Eye (tissue), 1 donor: ENCODE measurements at places on chromosomes 4 and X.

DNA sequence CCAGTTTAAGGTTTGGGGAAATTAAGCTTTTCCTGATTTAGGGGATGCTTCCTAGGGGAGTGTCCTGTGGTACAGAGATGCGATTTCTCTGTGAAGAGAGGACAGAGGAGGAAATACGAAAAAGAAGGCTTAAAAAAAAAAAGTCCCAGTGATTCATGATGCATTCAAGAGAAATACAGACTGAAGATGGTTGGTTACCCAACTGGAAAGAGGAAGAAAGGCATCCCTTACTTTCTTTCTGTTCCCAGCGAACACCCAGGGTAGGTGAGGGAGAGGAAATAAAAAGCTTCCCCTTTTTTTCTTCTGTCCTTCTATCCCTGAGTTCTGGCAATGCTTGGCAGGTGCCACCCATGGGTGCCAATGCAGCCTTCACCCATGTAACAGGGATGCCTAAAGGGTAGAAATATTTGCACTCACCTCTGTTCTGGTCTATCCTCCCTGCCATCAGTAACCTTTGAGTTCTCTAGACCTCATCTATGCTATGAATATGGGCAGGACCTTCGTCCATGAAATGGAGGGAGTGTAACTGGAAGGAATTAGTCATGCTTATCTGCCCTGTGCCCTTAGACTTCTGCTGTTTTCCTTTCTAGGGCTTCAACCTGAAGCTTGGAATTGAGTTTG, 230.1 kb upstream of the GALNTL6 start:
- no peak for DNase-seq

DNA sequence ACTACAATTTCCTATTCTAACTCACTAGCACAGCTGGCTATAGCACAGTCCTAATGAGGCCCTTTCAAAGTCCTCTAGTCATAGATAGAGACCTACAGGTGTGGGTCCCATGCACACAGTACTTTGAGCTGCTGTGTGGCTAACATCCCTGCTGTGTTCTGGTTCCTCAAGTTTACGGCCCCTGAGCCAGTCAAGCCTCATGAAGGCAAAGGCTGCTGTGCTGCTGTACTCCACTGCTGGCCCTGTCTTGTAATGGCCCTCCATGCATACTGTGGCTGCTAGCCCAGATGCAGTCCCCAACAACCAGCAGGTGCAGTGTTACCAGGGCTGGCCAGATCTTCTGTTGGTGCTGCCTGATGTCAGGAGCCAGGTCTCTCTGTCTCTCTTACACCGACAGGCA, 23.4 kb upstream of the ENPEP start:
- no peak for DNase-seq

GRCh38 chrX:40445691-40446090, 135.1 kb upstream of the ATP6AP2 start:
- DNase-seq, result no peak

DNA sequence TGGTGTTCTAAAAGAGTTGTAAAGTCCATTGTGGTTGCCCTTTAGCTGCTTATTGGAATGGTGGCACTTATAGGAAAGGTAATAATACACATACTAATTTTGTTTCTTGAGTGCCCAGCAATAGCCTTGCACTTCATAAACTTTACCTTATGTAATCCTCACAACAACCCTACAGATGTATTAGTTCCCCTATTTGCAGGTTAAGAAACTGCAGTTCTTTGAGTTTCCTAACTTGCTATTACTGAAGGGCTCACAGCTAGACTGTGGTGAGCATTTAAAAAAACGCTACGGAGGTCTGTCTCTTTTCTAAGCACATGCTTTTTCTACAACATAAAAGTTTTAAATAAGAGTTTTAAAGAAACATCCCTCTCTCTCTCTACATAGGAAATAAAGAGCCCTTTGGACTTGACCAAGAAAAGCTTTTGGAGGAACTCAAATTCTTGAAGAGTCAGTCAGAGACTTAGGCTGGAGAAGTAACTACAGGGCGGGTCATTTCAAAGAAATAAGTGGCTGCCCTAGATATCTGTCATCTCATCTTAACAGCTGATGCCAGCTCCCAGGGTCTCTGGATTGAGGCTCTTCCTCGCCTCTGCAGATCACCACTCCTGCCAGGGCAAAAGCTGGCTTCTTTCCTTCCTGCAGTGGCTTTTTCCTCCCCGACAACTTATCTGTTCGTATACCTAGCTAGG, 42.0 kb upstream of the FBXW7 start:
- no peak for DNase-seq

DNA sequence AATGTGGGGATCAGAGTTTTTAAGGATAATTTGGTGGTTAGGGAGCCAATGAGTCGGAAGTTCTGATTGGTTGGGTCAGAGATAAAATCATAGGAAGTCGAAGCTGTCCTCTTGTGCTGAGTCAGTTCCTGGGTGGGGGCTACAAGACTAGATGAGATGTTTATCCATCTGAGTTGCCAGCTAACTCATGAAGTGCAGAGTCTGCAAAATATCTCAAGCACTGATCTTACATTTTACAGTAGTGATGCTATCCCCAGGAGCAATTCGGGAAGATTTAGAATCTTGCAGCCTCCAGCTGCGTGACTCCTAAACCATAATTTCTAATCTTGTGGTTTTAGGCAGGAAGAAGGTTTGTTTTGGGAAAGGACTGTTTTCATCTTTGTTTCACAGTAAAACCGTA, 565.8 kb upstream of the SPANXN1 start:
- no peak for DNase-seq

DNA sequence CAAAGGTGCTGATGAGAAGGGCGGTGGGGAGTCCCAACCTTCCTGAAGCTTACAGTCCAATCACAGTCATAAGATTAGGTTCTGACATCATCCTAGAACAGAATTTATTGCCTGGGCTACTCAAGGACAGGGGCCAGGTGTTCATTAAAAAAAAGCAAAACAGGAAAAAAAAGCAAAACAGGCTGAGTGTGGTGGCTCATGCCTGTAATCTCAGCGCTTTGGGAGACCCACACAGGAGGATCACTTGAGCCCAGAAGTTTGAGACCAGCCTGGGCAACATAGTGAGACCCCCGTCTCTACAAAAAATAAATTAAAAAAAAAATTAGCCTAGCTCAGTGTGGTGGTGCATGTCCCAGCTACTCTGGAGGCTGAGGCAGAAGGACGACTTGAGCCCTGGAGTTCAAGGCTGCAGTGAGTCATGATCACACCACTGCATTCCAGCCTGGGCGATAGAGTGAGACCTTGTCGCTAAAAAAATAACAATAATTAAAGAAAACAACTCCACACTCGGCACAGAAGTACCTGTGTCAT, 3.0 kb downstream of the RAB9A start:
- no peak for DNase-seq

GRCh38 chr4:74777531-74777930, 16.8 kb downstream of the BTC start:
- DNase-seq, result no peak

GRCh38 chrX:100745806-100746537, 14.1 kb upstream of the SYTL4 start:
- peak; percentile 24 for DNase-seq

- DNase-seq, result peak; percentile 77
Observed at GRCh38 chr4:71713611-71714203, 70.2 kb downstream of the GC start.

- DNase-seq, result no peak
Observed at GRCh38 chrX:48919360-48919841, 577 bp upstream of the PIM2 start.

- no peak for DNase-seq
Observed at GRCh38 chrX:15973299-15973698, 118.7 kb upstream of the AP1S2 start.

GRCh38 chrX:70030301-70030767, 19.4 kb downstream of the AWAT2 start:
- DNase-seq, result peak; percentile 71

GRCh38 chr4:170672381-170672965, 582.7 kb upstream of the AADAT start:
- DNase-seq, result no peak

DNA sequence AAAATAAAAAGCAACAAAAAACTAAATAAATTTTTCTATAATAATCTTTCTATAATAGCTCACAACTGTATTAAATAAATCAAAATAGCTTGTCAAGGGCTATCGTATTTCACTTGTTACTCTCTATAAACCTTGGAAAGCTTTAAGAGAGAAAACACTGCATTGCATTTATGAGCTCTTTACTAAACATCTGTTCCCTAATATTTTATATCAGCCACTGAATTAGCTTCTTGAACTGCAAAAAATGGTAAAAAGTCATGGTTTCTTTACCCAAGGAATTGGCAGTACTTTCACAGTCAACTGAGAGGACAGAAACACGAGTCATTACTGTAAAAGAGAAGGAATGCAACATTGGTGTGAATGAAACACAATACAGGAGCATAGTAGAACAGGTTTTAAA, 671.2 kb downstream of the PCDH18 start:
- DNase-seq, result no peak

DNA sequence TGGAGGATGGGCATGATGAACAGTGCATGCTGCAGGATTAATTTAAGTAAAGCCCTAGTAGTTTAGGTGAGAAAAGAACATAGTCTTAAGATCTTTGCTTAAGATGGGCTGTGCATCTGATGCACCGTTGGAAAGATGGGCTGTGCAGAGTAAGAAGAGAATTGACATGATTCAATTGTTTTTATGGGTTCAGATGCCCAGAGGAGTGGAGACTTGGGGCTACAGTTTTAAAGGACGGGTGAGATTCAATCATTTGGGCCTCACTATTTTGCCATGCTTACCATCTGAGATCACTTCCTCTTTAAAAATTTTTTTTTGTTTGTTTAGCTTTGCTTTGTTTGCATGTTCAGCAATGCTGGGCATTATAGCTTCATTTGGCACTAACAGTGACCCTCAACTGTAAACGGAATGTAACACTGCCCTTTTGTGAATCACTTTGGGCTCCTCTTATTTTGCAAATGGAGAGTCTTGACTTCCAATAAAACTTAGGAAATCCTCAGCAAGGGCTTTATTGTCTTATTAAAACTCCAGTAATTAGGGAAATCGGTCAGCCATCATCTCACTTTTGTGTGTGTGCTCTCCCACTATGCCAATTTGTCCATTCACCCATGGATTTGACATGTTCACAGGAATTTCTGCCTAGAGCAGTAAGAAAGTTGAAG, 216.1 kb upstream of the TLL1 start:
- DNase-seq, result peak; percentile 92

DNA sequence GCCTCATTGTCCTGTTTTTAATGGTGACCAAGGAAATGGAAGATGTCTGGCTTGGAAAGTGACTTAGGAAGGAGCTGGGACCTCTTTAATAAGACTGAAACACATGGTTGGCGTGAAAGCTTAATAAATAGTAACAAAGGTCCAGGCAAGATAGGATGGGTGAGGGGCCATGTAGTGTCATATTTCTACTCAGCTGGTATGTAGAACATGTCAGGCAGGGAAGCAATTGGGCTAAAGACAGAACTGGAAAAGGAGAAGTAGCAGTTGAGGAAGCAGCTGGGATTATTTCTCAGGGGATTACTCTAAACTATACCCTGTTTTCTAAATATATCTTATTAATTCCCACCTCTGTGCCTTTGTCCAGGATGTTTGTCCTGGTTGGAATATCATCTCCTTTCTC, 18.6 kb downstream of the ITGB1BP2 start:
- no peak for DNase-seq

GRCh38 chr4:152530600-152530999, 5.3 kb downstream of the FBXW7 start:
- DNase-seq, result no peak

- DNase-seq, result no peak
Observed at GRCh38 chr4:159010563-159011260, 92.2 kb upstream of the RAPGEF2 start.

- no peak for DNase-seq
Observed at GRCh38 chr4:110287130-110287529, 88.7 kb upstream of the ELOVL6 start.

DNA sequence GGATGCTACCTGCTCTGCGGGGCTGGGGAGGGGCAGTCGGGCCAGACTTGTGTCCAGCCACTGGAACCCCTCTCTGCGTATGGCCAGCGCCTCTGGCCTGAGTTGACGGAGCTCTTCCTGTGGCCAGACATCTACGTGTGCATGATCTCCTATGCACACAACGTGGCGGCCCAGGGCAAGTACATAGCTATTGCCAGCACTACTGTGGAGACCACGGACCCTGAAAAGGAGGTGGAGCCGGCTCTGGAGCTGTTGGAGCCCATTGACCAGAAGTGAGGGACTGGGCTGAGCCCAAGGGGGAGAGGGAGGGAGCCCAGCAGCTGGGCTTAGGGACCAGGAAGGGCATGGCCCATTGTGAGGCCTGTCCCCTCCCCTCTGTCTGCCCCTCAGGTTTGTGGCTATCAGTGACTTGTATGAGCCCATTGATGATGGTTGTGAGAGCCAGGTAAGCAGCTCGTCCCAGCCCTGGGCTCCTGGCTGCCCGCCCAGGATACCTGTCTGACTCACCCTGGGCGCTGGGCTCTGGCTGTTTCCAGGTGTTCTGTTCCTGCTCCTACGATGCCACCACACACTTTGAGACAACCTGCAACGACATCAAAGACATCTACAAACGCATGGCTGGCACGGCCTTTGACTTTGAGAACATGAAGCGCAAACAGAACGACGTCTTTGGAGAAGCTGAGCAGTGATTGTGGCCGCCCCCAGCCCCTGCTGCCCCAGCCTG, 1.8 kb upstream of the FAM50A start:
- DNase-seq, result no peak

- DNase-seq, result no peak
Observed at GRCh38 chr4:174436377-174436776, 85.9 kb downstream of the HPGD start.

- DNase-seq, result no peak
Observed at GRCh38 chrX:107738768-107739167, 36.8 kb downstream of the TSC22D3 start.

DNA sequence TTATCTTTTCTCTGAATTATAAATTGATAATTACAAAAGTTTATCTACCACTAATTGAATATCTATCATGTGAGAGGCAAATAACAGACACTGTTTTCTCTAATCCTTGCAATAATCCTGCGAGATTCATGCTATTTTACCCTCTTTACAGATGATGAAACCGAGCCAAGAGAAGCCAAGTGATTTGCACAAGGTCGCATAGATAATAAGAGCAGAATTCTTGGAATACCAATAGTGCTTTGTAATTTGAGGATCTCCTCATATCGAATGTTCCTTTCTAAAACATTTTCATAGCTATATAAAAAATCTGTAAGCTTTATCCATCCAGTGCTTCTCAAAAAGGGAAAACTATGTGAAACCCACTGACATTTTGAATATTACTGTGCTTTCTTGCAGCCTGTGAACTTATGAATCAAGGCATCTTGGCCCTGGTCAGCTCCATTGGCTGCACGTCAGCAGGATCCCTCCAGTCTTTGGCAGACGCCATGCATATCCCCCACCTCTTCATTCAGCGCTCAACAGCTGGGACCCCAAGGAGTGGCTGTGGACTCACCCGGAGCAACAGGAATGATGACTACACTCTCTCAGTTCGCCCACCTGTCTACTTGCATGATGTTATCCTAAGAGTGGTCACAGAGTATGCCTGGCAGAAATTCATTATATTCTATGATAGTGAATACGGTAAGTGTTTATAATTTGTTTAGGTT, 743.8 kb upstream of the ATOH1 start:
- no peak for DNase-seq

DNA sequence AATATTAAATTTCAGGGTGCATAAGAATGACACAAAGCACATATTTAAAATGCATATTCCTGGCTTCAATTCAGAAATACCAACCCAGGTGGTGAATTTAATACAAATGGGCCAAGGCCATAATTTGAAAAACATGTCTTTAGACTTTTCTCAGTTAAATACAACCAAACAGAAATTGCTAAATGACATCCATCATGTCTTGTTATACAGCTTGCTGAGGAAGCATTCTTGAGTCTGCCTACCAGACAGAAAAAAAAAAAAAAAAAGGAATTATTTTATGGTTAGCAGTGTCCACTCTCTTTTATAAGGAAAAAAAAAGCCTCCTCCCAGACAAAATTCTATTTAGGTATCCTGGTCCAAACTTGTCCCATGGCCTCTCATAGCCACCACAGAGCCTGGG, 119.1 kb downstream of the PAPSS1 start:
- DNase-seq, result no peak
